ENCODE measurements at places on chromosomes 6 and 20.

GRCh38 chr6:27752038-27752885 lies 159.9 kb downstream of the OR2B2 start:
- peak; percentile 63 for DNase-seq

DNA sequence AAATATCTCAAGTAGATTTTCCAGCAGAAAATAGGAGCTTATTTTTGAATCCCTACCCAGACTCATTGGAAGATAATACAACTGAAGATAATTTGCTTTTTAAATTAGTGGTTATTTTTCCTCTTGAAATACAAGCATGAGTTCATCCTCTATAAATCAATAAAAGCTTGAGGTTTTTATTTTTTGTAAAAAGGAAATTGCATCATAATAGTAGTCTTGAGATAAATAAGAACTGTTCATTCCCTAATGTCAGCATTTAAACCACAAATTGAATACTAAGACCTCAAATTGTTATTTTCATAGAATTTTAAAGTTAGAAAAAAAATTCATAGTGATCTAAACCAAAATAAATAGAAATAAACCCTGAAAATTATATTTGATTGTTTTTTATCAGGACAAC lies 719.1 kb downstream of the CD109 start:
- no peak for DNase-seq

- peak; percentile 28 for DNase-seq
These were observed 144.2 kb upstream of the TNFAIP3 start for GRCh38 chr6:137722749-137723272.

GRCh38 chr6:49082611-49083010 lies 380.4 kb downstream of the MMUT start:
- DNase-seq, result no peak

- DNase-seq, result no peak
These were observed 9.7 kb upstream of the MARCKS start for GRCh38 chr6:113847447-113847846.

GRCh38 chr6:25558155-25558817 lies 93.7 kb upstream of the SCGN start:
- no peak for DNase-seq

DNA sequence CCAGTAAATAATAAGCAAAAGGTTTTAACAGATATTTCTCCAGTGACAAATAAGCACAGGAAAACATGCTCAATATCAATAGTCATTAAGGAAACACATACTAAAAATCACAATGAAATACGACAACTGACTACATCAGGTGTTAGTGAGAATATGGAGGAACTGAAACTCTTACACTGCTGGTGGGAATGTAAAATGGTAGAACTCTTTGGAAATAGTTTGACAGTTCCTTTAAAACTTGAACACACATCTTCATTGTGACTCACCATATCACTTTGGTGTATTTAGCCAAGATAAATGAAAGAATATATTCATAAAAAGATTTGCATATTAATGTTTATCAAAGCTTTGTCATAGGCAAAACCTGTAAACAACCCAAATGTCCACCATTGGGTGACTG lies 11.3 kb upstream of the MAP3K5 start:
- no peak for DNase-seq

DNA sequence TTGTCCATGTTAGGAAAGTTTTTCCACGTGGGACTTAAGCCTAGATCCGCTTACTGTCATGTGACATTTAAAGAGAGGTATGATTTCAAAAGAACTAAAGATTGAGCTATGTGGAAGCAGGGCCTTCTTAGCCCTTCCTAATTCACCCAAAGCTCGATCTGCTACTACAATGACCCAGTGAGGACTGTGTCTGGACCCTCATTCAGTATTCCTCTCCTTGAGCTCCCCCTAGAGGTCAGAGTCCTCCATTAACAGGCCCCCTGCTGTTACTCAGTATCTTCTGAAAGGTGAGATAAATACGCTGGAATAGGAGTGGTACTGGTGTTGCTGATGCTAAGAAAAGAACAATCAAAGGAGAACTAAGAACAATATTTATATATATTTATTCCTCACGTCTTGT lies 414.0 kb downstream of the GJA1 start:
- no peak for DNase-seq

- DNase-seq, result no peak
These were observed 120.9 kb downstream of the UNC5CL start for GRCh38 chr6:40918040-40918651.

DNA sequence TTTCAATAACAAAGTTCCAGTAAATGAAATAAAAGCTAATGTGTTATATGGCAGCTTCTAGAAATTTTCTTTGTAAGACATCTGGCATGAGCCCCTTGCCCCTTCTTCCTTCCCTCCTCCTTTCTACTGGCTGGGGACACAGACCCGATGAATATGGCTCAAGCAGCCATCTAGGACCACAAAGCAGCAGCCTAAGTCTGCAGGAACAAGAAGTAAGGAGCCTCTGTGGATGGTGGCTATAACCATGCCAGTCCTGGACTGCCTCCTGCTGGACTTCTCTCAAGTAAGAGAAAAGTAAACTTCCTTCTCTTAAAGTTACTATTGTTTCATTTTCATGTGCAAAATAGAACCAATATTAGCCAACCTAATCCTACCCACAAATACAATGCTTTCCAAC lies 114.9 kb upstream of the DST start:
- no peak for DNase-seq

DNA sequence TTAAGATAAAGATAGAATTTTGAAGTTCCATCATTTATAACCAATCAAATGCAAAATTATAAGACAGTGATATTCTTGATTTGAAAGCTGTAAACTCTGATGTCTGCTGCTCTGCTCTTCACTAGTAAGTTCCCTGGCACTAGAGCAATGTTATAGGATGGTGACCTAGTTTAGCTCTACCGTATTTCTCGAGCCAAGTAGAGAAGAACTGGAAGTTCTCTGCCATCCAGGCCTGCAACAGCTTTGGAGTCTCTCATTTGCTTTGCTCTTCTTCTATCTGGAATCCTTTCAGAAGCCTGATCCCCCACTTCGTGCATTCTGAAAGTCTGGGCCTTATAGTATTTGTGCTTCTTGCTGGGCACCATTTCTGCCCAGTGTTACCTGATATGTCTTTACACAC lies 100.3 kb downstream of the PLCB1 start:
- no peak for DNase-seq

GRCh38 chr6:38012573-38012972 lies 193.0 kb downstream of the ZFAND3 start:
- DNase-seq, result no peak

DNA sequence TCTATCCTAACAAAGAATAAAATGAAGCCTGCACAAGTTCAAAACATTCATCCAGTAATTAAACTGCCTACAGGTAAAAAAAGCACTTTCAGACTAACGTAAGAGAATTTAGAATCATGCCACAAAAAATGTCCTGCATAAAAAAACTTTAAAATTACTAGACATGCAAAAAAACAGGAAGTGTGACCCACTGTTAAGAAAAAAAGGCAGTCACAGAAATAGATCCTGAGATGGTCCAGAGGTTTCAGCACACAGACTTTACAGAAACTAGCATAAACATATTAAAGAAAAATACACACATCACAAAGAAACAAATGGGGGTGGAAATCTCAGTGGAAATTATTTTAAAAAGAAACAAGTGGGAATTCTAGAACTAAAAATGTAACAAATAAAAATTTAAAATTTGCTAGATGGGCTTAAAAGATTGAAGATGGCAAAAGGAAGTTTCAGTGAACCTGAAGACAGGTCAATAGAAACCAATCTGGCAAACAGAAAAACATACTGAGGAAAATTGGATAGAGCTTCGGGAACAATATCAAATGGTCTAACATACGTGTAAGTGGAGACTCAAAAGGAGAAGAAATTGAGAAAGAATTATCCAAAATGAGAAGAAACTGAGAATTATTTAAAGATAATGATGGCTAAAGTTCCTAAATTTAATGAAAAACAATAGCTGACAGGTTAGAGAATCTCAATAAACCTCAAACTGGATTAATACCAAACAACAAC lies 3.4 kb upstream of the ZNF133 start:
- DNase-seq, result no peak

DNA sequence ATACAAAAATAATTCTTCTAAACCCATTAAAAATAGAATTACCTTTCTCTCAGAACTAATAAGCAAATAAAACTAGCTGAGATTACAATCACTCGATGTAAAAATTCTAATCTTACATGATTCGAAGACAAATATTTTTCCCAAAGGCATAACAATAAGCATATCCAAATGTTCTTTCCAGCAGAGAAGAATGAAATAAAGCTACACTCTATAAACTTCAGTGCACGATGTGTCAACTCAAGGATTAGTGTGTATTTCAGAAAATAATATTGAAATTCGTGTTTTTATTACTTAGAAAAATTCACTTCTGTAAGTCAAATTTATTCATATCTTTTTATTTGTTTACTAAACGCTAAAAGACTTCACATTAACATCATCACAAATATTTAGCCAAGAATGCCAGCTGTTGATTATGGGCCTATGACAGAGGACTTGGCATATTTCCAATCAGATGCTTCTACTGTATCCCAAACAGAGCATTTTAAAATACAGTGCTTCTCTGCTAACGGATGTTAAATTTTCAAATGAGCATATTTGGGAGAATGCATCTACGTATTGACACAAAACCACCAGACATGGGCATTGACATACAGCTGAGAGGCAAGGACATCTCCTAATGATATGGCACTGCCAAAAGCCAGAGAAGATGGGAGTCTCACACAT lies 54.7 kb upstream of the PDE7B start:
- DNase-seq, result no peak

DNA sequence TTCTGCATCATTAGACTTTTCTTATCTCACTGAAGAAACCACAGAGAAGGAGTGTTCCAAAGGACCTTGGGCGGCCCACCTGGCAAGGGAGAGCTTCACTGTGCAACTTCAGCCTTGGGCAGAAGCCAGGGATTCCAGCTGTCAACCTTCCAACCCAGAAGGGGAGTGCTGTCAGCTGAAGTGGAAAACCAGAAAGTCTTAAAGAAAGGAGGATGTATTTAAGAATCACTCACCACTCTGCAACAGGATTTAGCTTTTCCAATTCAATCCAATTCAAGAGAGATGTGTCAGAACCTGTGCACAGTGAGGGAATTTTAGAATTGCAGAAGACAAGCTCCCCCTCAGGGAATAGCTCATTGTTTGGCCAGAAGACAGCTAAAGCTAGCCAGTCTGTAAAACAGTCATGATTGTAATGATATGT lies 553.7 kb downstream of the CD83 start:
- DNase-seq, result no peak

GRCh38 chr6:111590209-111590980 lies 15.3 kb downstream of the TRAF3IP2 start:
- no peak for DNase-seq

DNA sequence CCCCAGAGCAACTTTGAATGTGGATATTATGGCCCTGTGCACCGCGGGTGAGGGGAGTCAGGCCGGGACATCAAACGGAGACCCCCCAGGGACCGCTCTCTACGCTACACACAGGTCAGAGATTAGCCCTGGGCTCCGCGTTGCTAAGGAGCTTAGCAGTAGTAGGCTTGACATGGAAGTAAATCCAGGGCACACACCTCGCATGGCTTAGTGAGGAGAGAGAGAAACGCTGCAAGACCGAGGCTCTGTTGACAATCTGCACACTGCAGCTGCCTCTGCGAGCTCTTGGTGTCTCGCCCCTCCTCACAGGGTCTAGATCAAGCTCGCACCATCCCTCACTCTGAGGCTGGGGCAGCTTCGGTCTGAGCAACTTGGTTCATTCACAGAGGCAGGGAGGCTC lies 116.1 kb upstream of the CDH4 start:
- DNase-seq, result no peak

DNA sequence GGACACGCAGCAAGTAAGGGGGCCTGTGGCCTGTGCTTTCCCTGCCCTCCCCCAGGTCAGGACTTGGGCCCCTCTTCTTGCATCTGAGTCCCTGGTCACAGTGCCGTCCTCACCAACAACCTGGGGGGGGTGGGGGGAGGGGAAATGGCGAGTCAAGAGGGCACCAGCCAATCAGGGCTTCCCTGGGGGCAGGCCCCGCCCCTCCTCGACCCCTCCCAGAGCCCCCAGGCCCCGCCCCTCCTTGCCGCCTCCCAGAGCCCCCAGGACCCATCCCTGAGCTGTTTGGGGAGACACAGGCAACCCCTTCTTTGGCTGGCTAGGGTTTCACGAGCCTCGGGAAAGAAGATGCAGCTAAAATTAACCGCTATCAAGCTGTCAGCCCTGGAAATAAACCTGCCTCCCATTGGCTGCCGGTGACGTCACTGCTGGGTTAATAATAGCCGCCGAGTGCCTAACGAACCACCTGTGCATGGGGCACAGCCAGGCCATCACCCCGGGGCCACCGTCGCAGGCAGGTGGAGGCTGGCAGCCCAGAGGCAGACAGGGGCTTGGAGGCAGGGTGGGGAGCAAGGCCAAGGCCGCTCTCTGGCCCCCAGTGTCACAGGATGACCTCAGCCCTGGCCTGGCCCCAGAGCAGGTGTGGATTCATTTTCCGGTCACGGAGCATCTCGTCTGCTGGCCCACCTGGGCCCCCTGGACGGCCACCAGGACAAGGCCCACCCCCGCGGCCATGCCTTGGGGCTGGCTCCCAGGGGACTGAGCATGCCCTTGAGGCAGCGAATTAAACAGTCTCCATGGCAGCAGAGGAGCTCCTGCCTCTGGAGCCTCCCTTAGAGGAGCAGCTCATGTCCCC lies 3.2 kb upstream of the EEF1A2 start:
- DNase-seq, result no peak

DNA sequence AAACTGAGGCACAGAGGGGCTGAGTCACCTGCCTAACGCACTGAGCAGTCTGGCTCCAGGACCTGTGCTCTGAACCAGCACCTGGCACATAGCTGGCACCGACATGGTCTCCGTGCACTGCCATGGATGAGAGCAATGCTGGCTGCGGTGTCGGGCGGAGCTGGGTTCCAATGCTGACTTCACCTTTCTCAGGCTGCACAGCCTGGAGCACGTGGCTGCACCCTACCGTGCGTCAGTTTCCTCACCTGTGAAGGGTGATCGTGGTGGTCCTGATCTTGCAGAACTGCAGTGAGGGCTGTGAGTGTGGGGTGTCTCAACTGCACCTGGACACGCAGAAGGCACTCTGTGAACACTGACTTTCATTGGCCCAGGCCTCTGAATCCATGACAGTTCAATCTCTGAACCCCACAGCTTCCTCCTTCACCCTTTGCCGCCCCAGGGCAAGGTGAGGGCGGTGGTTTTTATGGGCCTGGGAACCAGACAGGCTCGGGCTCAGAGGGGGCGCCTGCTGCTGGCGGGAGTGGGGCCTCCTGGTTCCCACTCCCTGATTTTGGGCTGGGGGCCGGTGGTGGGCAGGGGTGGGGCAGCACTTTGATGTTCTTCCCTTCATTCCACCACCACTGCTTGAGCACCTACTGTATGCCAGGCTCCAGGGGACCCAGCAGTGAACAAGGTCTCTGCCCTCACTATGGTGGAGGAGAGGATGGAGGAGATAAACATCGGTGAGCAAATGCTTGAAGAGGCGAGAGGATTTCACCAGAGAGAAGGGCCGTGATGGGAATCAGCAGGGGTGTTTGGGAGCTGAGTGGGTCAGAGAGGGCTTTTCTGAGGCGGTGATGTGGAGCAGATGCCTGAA lies 102.9 kb downstream of the CEBPB start:
- DNase-seq, result no peak

- no peak for DNase-seq
These were observed 69.3 kb upstream of the SUPT3H start for GRCh38 chr6:45447005-45447404.
